ENCODE measurements at places on chromosomes 7 and 10.

- no peak for DNase-seq
Measured at GRCh38 chr10:90865401-90865800, 6.4 kb upstream of the RPP30 start.

GRCh38 chr7:1415389-1415990, 43.8 kb downstream of the MICALL2 start:
- no peak for DNase-seq

- no peak for DNase-seq
Measured at GRCh38 chr7:28802450-28802849, 155.7 kb downstream of the TRIL start.

DNA sequence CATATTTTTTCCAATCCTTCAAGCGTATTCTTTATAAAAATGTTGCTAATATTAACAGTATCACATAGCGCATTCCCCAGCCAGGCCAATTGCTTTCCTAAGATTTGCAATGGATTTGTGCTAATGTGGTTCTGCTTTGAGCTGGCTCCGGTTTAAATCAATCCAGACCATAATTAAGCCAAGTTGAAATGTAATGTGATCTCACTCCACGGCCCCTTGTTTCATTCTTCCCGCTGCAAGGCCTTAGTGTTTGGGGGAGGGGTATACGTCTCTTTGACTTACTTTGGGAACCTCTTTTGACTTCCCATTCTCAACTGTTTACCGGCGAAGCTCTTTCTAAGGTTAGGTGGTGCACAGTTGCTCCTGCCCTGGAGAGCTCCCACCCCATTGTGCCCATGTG, 86.4 kb downstream of the PRPF18 start:
- DNase-seq, result no peak

DNA sequence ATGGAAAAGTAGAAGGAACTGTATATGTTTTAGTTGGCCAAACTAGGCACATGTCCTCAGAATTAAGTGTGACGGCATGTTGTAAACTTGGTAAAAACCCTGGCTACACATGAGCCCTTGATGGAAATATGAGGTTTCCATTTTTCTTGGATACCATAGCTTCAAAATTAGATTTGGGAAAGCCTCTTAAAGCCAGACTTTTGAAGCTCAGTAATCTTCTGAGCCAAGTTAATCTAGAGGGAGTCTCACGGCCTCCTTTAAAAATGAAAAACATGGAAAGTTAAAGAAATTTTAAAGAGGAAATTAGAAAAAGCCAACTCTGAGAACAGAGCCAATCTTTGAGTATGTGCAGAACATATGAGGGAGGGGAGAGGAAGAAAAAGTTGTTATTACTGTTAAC, 376.0 kb downstream of the CTNNA3 start:
- DNase-seq, result no peak

- DNase-seq, result no peak
Measured at GRCh38 chr10:31353574-31353973, 34.6 kb downstream of the ZEB1 start.

DNA sequence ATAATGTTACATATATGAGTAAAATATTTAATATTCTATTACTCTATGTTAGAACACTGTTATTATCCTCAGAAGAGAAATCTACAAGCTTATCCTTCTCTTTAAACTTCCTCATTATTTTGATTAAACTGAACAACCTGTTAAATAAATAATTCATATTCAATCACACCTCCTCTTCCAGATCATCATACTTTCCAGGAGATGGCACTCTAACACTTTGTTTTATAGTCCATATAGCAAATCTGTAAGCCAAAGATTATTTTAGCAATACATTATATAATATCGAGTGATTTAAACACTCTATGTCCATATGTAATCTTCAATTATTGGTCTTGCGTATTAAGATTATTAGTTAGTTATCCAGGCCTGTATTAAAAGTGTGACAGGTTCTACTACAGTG, 694.1 kb downstream of the ANKRD7 start:
- no peak for DNase-seq

- peak; percentile 64 for DNase-seq
Measured at GRCh38 chr7:65980478-65981250, 1.3 kb downstream of the GUSB start.

DNA sequence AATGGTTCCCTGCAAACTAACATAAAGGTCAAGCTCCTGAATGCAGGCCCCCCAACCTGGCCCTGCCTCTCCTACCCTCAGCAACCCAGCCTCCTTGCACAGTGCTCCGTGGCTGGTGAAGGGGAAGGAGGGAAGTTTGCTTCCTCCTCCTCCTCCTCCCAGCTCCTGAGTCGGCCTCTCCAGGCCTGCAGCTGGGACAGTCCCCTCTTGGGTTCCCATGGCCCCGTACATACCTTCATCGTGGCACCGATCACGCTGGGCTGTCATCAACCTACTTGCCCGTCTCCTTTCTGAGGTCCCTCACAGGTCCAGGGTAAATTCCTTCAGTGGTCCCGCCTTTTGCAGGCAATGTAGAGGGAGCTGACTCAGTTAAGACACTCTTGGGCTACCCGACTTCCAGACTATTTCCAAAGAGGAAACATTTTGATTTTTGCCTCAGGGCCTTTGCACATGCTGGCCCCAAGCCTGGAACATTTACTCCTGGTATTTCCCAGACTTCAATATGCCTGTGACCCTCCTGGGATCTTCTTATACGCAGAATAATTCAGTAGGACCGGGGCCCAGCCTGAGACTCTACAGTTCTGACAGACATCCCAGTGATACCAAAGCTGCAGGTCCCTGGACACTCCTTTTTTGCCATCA, 26.8 kb downstream of the PDIA4 start:
- no peak for DNase-seq

GRCh38 chr7:156725936-156726335, 85.4 kb downstream of the RNF32 start:
- DNase-seq, result no peak

GRCh38 chr7:87816389-87816788, 59.8 kb downstream of the SLC25A40 start:
- no peak for DNase-seq

- DNase-seq, result no peak
Measured at GRCh38 chr10:26448292-26448691, 10.2 kb downstream of the APBB1IP start.

DNA sequence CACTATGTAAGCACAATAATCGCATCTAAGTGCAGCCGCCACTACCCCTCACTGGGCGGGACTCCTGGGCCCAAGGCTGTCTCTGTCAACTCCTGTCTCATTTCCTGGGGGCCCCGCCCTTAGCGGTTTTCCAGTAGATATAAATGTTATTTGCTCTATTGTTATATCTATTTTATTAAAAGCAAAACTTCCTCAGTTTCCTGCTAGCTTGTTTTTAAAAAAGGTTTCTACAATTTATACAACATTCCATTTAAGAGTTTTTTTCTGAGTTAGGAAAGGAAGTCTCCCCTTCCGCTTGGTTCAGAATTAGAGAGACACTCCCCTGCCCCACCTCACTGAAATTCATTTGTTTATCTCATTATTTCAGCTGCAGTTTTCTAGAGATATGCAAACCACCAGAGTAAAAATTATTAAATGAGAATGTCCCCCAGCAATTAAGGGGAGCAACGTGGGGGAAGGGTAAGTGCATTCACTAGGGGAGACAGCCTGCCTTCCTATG, 82.7 kb downstream of the RAMP3 start:
- DNase-seq, result no peak

GRCh38 chr7:39490296-39490695, 75.9 kb upstream of the YAE1 start:
- no peak for DNase-seq

GRCh38 chr7:16315280-16315679, 106.1 kb downstream of the CRPPA start:
- DNase-seq, result no peak

- no peak for DNase-seq
Measured at GRCh38 chr10:88347597-88348304, 235.4 kb downstream of the RNLS start.

GRCh38 chr10:91551856-91552255, 81.0 kb downstream of the PPP1R3C start:
- no peak for DNase-seq

DNA sequence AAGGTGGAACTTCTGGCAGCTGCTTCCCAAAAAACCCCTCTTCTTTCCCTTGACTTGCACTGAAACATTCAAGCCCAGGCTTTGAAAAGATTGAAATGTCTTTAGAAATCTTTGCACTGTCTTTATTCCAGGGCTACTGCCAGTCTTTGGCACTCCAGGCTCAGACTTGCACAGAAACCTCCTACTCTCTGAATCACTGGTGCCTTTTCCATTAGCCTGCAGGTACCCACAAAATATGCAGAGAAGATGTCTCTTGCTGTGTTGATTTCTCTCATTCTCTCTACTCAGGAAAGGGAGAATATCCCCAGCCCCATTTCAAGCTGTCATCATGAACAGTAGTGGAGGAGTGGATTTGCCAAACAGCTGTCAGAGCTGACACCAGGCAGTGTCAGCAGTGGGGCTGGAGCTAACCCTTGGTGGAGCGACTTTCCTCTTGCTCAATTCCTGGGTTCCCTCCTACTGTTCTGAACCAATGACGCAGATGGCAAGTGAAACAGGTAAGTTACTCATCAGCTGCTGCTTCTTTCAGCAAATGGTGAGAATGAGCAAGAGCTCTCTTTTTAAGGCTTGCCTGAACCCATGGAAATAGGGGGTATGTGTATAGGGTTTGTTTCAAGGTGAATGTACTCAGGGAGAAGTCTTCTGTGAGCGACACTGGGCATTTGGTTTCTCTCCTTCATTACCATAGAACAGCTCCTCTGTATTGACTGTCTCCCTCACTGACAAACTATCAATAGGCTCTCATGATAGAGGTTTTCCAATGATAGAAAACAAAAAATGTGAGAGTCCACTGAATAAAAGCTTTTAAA, 362.4 kb downstream of the ADRA2A start:
- DNase-seq, result no peak

- DNase-seq, result peak; percentile 96
Measured at GRCh38 chr7:100177045-100178001, at the start of the genes GPC2 and STAG3. GPC2 (minus strand) TSS chr7:100177381; CDS start chr7:100177199, 182 bp downstream. STAG3 (plus strand) TSS chr7:100177918; CDS start chr7:100180557, 2,639 bp downstream.
